ENCODE measurements at places on chromosomes 6 and 20.

DNA sequence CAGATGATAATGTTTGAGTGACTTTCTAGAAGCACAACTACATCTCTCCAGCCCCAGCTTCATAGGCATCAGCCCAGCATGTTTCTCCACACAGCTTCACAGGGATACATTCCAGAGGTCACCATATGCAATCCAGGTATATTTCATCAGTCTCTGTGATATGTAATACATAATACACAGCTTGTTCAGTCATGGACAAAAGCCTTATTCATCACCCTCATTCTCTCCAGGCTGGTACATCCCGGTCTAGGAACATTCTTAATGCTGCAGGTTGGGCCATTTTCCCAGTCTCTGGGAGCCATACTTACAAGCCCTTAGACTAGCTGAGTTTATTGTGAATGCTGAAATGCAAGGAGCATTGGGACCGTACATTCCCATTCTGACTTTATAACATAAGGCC lies 169.4 kb downstream of the TMEM200A start:
- DNase-seq, result no peak

DNA sequence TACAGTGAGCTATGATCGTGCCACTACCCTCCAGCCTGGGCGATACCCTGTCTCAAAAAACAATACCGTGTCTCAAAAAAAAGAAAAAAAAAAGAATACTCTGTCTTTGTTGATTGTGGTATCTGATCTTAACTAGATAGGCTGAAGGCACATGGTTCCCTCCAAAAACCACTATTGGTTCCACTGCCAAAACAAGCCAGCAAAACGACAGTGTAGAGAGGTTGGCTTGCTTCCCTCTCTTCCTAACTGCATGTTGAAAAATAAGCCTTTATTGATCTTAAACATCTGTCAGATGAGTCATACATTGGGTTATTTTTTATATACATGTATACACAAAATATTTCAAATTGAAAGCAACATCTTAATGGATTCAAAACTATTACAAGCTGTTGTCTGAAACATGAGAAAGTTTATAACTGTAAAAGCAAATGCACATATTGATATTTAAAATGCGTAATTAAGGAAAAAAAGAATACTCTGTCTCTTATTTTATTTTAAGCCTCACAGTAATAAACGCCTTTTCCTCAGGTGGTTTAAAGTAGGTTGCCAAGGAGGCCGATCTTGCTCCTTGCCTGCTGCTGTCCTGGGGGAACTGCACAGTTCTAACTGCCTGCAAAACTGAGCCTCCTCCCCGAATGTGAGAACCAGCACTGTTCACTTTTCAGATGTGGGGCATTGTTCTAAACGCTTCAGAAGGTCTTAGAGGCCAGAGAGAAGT lies 7.0 kb upstream of the NINL start:
- DNase-seq, result no peak

- DNase-seq, result no peak
These were observed 42.1 kb downstream of the ANKRD6 start for GRCh38 chr6:89475101-89475500.

GRCh38 chr6:121826156-121826810 lies 390.8 kb downstream of the GJA1 start:
- no peak for DNase-seq

GRCh38 chr6:124780623-124781022 lies 181.6 kb upstream of the RNF217 start:
- no peak for DNase-seq

GRCh38 chr6:104505838-104506237 lies 353.9 kb downstream of the HACE1 start:
- DNase-seq, result no peak

- no peak for DNase-seq
These were observed 54.3 kb upstream of the IYD start for GRCh38 chr6:150314230-150315188.

DNA sequence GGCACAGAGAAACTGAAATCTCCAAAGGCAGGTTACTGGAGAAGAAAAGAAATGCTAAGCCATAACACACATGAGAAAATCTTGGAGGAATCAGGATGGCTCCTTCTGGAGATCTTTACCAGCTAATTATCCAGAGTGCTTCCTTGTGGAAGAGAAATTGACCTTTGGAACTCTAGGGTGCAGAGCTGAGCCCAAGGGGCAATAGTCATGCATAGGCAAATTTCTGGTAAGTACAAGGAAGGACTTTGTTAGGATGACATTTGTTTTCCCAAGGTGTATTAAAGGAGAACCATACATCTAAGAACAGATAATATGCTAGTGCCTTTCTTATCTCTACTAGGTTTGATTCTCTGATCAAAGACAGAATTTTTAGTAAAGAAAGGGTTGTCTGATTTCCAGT lies 670.6 kb downstream of the DHX35 start:
- no peak for DNase-seq

GRCh38 chr6:13453771-13454251 lies 33.6 kb downstream of the GFOD1 start:
- peak; percentile 3 for DNase-seq

GRCh38 chr6:87968435-87969278 lies 79.0 kb upstream of the SPACA1 start:
- peak; percentile 8 for DNase-seq

DNA sequence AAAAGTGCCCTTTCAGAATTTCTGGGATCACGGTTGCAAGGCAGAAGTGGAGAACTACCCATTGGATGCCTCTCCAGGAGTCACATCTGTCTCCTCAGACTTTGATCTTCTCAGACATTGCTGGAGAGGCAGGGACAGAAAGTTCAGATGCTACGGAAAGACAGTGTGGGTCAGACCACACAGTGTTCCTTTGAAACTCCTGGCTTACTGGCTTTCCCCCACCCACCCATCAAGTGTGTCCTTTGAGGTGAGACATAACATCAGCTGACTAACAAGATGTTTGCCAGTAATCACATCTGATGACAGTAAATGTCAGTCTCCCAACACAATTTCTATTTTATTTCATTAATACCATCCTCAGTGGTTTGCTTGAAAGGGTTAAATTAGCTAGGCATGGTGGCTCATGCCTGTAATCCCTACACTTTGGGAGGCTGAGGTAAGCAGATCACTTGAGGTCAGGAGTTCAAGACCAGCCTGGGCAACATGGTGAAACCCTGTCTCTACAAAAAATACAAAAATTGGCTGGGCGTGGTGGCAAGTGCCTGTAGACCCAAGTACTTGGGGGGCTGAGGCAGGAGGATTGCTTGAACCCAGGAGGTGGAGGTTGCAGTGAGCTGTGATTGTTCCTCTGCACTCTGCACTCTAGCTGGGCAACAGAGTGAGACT lies 67.2 kb upstream of the SNX9 start:
- peak; percentile 43 for DNase-seq

- no peak for DNase-seq
These were observed 150.0 kb upstream of the AHI1 start for GRCh38 chr6:135647521-135647920.

DNA sequence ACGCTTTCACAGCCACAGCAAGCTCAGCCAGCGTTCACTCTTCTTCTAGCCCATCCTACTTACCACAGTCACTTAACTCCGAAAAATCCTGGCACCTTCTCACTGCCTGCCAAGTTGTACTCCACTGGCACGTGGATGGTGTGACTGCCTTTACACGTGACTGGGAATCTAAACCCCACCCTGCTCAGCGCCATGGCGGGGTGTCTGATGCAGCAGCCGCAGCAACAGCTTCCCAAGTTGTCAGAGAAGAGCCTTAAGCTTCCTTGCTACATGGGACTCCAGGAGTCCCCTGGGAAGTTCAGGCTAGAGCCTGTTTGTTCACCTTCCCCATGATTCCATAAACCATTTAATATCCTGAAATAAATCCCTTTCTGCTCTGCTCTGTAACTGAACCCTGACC lies 61.9 kb upstream of the FOXC1 start:
- no peak for DNase-seq

GRCh38 chr6:15171026-15171425 lies 74.8 kb upstream of the JARID2 start:
- no peak for DNase-seq

GRCh38 chr6:156776470-156776839 lies 723 bp upstream of the ARID1B start:
- peak; percentile 46 for DNase-seq

- no peak for DNase-seq
These were observed 45.2 kb downstream of the MUC22 start for GRCh38 chr6:31055441-31055840.

- DNase-seq, result no peak
These were observed 24.9 kb downstream of the SLC35F1 start for GRCh38 chr6:117932001-117932400.

- DNase-seq, result no peak
These were observed 75.6 kb downstream of the SLC24A3 start for GRCh38 chr20:19288061-19288460.

- no peak for DNase-seq
These were observed 37.4 kb downstream of the MYT1 start for GRCh38 chr20:64201653-64202052.

- no peak for DNase-seq
These were observed 93.7 kb upstream of the SCGN start for GRCh38 chr6:25558155-25558817.

DNA sequence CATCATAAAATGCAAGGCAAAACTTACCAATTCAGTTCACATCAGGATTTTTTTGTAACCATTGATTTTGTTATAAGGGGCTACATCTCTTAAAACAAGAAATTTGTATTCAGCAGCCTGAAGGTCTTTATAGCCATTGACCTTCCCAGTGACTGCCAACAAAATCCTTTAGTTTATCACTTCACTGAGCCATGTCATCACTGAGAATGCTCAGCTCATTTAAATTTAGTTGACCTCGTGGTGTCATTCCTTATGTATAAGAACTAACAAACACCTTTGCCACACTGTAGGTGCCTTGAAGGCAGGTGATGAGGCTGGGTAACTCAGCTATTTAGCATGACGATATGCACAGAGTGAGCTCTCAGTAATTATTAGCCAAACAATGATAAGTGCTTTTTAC lies 77.7 kb downstream of the GRM1 start:
- DNase-seq, result no peak

- DNase-seq, result no peak
These were observed 31.8 kb upstream of the DLGAP4 start for GRCh38 chr20:36274181-36274841.

DNA sequence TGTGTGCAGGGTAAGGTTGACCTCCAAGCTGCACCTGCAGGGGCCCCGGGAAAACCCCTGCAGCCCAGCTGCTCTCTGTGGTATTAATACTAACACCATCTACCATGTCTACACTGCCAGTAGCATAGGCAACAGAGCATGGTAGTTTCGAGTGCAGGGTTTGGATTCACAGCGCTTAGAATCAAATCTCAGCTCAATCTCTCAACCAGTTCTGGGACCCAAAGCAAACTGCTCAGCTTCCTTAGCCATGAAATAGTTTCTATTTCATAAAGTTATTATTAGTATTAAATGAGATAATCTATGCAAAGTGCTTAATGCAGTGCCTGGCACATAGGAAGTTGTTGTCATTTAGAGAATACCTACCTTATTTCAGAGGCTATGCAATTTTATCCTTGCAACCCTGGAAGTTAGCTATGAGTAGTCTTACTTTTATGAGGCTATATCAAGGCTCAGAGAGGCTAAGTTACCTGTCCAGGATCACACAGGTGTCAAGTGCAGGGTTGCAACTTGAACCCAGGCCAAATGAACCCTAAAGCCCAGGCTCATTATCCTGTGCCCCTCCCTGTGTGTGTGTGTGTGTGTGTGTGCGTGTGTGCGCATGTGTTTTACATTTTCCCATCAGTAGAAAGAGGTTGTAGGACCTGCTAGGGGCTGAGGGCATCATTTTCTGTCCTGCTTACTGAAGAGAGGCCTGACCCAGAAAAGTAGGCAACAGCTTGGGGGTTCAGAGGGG lies 27.6 kb upstream of the MRPS18A start:
- no peak for DNase-seq

- DNase-seq, result no peak
These were observed 118.4 kb upstream of the TRAF3IP2 start for GRCh38 chr6:111724039-111724438.

- DNase-seq, result no peak
These were observed 2.2 kb downstream of the NT5DC1 start for GRCh38 chr6:116102873-116103272.

DNA sequence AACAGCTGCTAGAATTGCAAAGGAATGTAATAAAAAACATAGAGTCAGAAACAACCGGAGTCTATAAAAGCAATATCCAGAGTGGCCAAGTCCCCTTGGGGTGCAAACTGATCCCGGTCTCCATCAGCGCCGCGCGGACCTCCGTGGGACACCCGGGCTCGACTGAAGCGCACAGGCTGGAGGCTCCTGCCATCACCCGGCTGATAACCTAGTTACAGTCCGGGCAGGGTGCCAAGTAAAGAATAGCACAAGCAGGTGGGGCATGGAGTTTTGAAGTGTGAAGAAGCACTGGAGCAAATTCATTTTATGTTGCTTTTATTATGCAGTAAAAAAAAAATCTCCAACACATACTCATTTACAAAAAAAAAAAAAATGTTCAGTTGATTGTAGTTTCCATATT lies 205.1 kb upstream of the GMDS start:
- no peak for DNase-seq

- DNase-seq, result no peak
These were observed 4.2 kb upstream of the VAPB start for GRCh38 chr20:58384821-58385220.

DNA sequence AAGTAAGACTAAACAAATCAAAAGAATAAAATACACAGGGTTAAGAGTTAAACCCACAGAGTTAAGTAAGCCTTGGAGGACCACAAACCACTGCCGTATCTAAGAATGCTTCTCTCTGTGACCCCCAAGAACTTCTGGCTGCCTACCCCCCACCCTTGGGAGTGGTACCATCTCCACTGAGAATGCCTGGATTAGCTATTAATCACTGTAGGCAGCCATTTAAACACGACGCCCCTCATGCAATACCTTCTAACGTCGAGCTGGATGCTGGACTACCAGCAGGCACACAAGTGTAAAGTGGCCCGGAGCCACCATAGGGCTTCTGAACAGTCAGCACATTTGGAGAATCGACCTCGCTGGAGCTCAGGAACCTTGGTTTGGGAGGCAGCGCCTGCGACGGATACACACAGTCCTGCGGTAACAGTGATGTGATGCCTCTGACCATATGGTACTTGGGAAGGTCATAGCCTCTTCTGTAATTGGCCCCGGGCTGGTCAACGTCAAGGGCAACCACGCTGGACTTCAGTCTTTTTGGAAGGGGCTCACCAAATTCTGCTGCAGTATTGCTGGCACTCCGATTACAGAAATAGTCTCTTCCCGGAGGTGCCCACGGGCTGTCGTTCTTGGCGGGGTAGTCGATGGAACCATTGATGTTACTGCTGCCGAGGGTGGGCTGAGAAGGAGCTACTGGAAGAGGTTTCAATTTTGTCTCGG lies 18.0 kb downstream of the ZNF217 start:
- DNase-seq, result no peak

DNA sequence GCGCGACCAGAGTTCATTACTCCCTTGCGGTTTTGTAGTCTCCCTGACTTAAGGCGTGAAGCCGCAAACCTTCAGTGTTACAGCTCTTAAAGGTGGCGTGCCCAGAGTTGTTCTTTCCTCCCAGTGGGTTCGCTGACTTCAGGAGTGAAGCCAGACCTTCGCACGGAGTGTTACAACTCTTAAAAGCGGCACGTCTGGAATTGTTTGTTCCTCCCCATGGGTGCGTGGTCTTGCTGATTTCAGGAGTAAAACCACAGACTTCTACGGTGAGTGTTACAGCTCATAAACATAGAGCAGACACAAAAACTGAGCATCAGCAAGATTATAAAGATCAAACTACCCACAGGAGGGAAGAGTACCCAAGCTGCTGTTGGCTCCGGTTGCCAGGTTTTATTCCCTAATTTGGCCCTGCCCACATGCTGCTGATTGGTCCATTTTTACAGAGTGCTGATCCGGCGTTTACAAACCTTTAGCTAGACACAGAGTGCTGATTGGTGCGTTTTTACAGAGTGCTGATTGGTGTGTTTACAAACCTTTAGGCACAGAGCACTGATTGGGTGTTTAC lies 10.4 kb downstream of the TMEM14C start:
- no peak for DNase-seq

Data from CD4-positive, alpha-beta memory T cell (primary cell).